ENCODE measurements at places on chromosomes 5 and 9.

DNA sequence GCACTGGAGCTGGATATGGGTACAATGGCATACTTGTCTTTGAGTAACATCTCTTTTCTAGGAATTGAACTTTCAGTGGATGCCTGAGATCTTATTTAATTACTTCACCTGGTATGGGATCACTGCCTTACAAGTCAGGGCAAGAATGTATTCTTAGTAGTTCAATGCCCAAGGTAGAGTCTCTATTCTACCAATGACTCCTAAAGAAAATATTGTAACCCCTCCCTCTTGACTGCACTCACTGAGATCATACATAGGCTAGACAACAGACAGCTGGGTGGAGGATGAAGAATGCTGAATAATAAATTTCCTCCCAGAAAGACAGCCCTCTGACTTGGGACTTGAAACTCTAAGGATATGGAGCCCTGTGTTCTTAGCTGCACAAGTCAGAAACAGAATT, 1216.3 kb upstream of the ACO1 start:
- no peak for DNase-seq

DNA sequence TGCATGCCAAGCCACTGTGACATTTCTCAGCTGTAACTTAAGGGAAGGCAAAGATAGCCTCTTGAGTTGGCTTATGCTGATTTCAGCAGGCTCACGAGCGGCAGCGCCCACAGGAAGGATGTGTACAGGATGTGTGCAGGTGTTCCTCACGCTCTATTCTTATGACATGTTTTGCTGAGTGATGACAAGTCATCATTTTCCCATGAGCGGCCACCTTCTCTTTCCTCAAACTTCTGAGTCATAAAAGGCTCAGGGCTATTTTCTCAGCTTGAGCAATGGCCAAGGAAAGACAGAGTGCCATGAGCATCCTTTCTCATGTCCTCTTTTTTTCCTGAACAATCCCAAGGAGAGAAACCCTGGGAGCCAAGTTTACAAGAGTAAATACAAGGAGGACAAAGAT, 365.9 kb downstream of the PLK2 start:
- DNase-seq: no peak

- DNase-seq: no peak
These were observed 72.2 kb downstream of the MED27 start for GRCh38 chr9:132007371-132008025.

GRCh38 chr5:175021321-175021720, 296.9 kb downstream of the MSX2 start:
- DNase-seq: no peak

DNA sequence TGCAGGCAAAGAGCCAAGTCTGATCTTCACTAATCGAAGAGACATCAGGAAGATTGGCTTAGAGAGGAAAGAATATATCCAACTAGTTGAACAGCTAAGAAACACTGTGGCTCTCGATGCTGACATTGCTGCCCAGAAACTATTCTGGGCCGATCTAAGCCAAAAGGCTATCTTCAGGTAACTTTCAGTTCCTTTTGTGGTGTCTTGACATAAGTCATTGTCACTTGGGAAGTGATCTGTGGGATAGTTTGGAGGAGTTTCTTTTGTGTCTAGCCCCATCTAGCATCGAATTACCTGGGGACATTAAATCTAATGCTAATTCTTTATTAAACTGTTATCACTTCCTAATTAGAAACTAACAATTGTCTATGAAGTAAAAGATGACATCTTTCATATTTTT, 24.0 kb downstream of the VLDLR start:
- no peak for DNase-seq
